Activated CD4-positive, alpha-beta T cell treated with anti-CD3 and anti-CD28 coated beads, Interleukin-2, Interleukin-4, amounts not matched to agents 100 ng/mL and 50 ng/mL, durations not matched to agents 16 hours and 8 hours (primary cell): ENCODE measurements at places on chromosomes 1 and 21.

GRCh38 chr1:112395256-112395820, 676 bp upstream of the CTTNBP2NL start:
- DNase-seq: no peak

- DNase-seq: peak; percentile 72
These were observed 2.0 kb downstream of the HES3 start for GRCh38 chr1:6245869-6246496.

DNA sequence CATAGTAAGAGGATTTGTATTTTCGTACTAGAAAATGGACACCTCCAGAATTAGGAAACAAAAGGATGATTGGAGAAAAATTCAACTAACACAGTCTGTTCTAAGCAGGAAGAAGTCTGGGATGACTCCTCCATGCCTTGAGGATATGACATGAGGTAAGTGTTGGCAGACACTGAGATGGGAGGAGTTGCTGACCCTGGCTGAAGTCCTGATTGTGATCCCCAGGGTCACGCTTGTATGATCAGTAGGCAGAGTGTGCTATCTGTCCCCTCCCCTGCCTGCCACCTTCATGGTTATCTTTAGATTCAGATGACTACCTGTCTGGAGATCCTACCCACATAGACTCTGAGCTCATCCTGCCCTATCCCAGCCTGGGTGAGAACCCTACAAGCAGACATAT, 249.1 kb downstream of the C1orf94 start:
- DNase-seq: no peak

DNA sequence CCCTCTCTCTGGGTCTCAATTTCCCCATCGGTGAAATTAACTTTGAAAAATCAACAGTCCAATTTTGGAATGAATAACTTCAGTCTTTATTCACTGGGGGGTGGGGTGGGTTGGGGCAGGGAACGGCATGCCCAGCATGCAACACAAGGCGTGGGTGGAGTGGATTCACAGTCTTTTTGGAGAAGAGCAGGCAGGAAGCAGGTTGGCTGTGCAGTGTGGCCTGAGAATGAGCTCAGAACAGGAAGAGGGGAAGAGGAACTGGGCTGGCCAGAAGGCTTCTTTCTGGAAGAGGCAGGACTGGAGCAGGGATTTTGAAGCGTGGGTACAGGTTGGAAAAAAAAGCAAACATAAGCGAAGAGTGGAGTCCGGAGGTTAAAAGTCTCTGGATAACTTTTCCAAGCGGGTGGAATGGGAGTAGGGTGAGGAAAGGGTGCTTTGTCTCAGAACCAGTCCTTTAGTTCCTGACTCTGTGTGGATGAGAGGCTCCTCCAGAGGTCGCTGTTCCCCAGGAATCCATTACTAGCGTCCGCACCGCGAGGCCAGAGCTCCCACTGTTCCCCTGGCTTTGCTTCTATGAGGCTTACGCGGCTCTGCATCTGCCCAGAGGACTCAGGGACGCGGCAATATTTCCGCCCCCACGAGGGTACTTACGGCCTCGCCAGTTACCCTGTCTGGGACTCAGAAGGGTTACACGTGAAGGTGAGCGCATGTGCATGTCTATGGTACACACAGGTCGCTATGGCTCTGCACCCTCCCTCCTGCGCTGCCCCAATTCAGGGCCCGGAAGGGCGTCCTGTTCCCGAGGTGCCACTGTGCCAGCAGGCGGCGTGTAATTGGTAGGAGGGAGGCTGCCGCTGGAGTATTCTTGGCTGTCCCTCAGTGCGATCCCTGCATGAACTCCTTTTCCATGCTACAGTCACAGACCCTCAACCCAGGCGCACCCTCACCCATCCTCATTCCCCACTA, 5.5 kb upstream of the FOXD2 start:
- DNase-seq: peak; percentile 56

GRCh38 chr1:209143916-209144315, 439.6 kb upstream of the CAMK1G start:
- no peak for DNase-seq

- DNase-seq: no peak
These were observed 7.6 kb upstream of the FLG2 start for GRCh38 chr1:152367436-152367835.

- no peak for DNase-seq
These were observed 31.5 kb downstream of the RPS6KC1 start for GRCh38 chr1:213082420-213083111.

- DNase-seq: no peak
These were observed 46.9 kb downstream of the RASSF5 start for GRCh38 chr1:206554211-206554610.

DNA sequence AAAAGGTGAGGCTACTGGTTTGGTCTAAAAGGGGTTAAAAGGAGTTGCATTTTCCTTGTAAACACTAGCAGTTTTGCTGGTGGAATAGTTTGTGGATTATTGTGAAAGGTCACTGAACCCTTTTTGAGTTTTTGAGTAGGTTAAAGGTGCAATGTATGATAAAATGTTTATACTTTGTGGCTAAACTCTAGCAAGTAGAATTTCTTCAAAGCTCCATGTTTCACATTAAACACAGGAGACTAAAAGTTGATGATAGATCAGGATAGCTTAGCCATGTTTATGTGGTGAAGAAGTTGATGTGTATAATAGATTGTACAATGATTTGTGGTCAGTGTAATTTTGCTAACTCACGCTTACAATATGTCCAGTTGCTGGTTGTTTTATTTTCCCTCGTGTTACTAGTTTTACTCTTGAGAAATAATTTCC, 13.1 kb downstream of the ZNF326 start:
- no peak for DNase-seq

- no peak for DNase-seq
These were observed 12.2 kb upstream of the LAMC2 start for GRCh38 chr1:183173828-183174227.

DNA sequence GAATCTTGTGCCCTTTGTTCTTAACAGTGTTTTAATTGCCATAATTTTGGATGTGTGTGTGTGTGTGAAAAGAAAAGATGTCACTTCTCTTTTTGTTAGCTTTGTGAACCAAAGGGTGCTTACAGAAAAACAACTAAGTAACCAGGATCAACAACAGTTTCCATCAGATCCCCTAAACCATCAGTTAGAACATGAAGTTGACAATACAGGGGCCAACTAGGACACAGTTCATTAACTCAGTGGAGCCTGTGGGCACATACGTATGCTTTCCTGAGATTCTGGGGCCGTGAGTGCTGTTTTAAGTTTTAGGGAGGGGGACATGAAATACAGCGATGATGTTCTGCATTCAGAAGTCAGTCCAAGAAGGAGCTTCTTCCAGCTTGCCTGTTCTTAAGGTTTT, 133.6 kb downstream of the TLR5 start:
- DNase-seq: no peak

DNA sequence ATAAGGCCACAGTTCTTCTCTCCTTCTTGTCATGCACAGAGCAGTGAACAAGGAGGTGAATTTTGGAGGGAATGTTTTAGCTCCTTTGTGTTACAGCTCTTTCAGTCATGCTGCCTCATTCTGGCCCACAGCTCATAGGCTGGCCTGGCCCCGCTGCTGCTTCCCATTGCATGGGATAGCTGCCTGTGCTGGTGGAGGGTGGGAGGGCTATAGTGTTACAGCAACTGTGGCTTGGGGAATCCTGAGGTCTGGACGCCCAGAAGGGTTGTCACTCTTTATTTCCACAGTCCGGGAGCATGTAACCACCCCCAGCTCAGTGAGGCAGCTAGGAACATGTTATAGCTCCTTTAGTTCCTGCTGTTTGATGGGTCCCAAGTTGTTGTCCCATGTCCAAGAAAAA, 210.3 kb downstream of the AMY1C start:
- no peak for DNase-seq

DNA sequence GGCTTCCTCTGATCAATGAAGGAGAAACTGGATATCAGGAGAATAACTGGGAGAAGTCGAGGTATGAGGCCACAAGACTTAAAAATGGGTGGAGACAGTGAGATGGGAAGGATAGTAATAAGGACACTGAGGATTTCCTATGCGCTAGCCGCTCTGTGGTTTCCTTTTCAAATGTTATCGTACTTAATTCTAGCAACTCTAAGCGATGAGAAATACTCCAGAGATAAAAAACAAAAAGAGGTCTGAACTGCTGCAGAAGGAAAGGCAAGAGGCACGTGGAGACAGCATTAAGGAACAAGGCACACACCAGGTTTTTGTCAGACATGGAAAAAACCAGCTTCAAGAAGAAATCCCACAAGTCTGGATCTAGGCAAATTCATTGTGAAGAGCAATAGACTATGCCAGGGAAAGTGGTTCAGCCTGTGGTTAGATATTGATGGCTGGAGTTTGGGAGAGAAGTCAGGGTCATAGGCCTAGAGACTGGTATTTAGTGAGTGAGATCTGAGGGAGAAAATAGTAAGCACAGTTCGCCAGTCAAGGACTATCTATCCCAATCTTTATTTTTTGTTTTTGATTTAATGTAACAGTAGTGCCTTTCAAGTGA, 5.3 kb downstream of the CLCA2 start:
- DNase-seq: no peak

DNA sequence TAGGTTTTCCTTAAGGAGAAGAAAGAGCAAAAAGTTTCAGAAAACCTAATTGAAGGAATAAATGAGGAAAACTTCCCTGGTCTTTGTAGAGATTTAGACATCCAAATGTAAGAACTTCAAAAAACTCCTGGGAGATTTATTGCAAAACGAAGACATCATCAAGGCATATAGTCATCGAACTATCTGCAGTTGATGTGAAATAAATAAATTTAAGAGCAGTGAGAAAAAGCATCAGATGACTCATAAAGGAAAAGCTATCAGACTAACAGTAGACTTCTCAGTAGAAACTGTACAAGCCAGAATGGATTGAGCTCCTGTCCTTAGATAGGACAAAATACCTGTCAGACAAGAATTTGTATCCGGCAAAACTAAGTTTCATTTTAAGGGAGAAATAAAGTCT, 569.4 kb upstream of the ADAMTS5 start:
- no peak for DNase-seq

DNA sequence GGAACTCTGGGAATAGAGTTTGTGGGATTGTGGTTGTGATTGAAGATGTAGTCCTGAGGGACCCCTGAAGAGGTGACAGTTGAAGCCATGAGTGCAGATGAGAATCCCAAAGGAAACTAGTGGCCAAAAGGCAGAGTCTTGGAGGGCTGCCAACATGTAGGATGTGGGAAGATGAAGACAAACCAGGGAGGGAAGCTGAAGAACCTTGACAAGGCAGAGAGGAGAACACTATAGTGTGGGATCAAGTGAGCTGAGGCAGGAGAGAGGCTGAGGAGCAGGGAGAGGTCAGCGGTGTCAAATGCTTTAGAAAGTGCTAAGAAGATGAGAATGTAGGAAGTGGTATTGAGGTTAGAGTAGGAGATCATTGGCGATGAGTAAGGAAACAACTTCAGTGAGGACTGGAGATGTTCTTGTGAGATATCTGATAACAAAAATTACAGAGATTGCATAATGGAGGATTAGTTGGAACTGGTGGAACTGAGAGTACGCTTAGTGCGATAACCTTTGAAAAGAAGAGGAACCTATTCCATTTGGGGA, 88.5 kb upstream of the VCAM1 start:
- DNase-seq: no peak

DNA sequence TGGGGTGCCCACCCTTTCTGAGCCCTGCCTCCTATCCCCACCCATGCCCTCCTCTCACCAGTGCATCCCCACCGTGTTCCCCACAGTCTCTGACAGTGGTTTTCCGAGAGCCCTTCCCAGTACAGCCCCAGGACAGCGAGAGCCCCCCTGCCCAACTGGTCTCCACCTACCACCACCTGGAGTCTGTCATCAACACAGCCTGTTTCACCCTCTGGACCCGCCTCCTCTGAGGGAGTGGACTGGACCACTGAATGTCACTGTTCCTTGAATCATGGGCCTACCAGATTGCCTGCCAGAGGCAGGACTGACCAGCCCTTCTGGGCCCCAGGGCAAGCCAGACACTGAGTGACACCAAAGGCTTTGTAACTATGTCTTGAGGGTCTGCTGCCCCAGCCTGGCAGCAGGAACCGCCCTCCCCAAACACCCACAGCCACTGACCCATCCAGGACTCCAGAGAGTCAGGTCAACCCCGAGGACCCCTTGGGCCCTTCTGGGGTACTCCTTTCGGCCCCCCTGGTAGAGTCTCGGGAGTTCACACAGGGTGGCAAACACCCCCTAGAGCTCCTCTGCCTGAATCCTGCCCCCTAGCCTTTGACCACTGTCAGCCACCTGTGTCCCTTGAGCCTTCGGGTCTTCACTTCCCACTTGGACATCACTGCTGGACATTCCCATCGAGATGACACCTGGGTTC, 3.3 kb downstream of the HYI start:
- DNase-seq: no peak

- no peak for DNase-seq
These were observed 26.7 kb downstream of the SLC26A9 start for GRCh38 chr1:205916541-205916940.

DNA sequence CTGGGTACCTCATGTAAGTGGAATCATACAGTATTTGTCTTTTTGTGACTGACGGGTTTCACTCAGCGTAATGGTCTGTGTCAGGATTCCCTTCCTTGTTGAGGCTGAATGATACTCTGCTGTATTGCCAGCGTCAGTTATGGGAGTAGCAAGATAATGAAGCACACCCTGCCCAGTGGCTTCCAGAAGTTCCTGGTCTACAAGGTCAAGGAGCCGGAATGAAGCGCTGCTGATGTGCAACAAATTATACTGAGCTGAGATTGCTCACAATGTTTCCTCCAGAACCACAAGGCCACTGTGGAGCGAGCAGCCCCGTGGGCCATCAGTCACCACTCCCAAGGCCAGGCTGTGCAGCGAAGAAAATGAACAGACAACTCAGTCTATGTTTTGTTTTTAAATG, 24.0 kb upstream of the TDRD10 start:
- no peak for DNase-seq

GRCh38 chr1:223771814-223772770, 59.8 kb downstream of the CAPN2 start:
- peak; percentile 51 for DNase-seq

DNA sequence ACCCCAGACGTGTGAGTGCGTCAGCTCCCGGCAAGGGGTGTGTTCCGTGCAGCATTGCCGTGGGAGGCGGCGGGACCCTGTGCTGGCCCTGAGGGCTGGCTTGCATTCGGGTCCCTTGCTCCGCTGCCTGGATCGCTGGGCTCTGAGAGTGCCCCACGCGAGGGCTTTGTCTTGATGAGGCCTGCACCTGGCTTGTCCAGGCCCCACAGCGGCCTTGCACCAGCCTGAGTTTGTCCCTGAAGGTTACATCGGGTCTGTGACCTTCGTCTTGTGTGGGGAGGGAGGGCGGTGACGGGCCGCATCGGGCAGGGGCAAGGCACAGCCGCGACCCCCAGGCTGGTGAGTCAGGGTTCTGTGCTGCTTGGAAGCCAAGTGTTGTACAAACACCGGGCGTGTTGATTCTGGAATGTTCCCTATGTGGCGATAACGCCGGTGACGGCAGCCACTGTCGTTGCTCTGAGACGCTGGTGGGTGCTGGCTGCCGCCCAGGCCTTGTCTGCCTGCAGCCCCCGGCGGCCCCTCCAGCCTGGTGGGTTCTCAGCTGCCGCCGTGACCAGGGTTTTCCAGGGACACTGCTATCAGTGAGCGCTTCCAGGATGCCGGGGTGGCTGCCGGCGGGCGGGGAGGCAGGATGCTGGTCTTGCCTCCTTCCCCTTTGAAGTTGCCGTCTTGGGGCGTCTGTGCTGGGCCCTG, 42.9 kb downstream of the SLX9 start:
- DNase-seq: no peak

- DNase-seq: no peak
These were observed 157.3 kb upstream of the PTGFR start for GRCh38 chr1:78333502-78333901.
